ENCODE measurements at places on chromosomes 2 and 18.
A peak's percentile ranks its signal among the peaks of the same experiment; 100 is the strongest.

- DNase-seq: peak; percentile 66
Observed at GRCh38 chr2:237434866-237435311, 20.9 kb upstream of the COL6A3 start.

- no peak for DNase-seq
Observed at GRCh38 chr2:186060744-186061440, 322.3 kb downstream of the FSIP2 start.

DNA sequence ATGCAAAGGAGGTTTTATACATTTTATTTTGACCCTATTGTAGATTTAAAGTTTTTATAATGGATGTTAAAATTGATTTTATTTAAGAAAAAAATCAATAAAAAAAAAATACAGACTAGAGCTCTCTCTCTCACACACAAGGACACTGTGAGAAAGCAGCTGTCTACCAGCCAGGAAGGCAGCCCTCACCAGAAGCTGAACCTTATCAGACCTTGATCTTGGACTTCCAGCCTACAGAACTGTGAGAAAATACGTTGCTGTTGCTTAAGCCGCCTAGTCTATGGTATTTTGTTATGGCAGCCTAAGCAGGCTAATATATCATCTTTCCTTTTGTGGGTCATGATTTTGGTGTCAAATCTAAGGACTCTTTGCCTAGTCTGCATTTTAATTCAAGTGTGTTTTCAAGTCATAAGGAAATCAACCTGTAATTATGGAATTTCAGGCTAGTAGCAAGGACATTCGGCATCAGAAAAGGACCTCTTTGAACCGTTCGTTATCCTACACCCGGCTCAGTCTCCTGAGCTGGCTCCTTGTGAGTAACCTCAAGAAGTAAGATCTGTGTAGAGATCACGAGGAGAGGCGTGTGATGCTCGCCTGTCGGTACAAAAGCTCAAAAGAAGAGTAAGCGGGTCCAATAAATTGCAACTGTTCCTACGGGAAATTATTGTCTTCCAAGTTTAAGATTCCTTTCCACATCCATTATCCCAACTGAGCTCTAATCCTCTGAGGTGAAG, 98.2 kb downstream of the PDCL3 start:
- peak; percentile 74 for DNase-seq

GRCh38 chr2:135563793-135564192, 32.5 kb downstream of the R3HDM1 start:
- DNase-seq: no peak

- no peak for DNase-seq
Observed at GRCh38 chr2:230690439-230690838, 22.2 kb upstream of the CAB39 start.

GRCh38 chr18:21958707-21959450, 210.5 kb upstream of the GATA6 start:
- DNase-seq: no peak

GRCh38 chr18:49344096-49344495, 116.3 kb downstream of the DYM start:
- no peak for DNase-seq

Measured in DND-41 (cell line).